Daoy (cell line): ENCODE measurements at places on chromosomes 3 and 15.

- DNase-seq, result no peak
Measured at GRCh38 chr3:119308355-119308754, 14.2 kb downstream of the ARHGAP31 start.

- peak; percentile 46 for DNase-seq
Measured at GRCh38 chr3:150414258-150414657, 6.2 kb downstream of the TSC22D2 start.

- DNase-seq, result no peak
Measured at GRCh38 chr3:36850743-36851142, 86.4 kb upstream of the DCLK3 start.

DNA sequence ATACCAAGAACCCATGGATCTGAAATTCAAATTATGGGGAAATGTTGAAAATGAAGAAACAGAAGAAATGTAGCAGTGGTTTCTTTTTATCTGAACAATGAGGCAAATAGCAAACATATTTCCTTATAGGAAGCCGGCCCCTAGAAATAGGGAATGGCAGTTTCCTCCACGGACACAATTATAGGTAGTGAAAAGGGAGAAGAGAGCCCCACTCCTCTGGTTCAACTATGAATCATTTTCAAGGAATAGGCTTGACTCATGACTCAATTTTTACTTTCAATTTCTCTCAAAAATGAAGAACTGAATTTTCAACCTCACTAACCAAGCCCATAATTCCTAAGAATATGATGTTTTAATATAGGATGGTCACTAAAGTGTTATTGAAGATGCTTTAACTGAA is 243.1 kb downstream of the MECOM start:
- peak; percentile 3 for DNase-seq

DNA sequence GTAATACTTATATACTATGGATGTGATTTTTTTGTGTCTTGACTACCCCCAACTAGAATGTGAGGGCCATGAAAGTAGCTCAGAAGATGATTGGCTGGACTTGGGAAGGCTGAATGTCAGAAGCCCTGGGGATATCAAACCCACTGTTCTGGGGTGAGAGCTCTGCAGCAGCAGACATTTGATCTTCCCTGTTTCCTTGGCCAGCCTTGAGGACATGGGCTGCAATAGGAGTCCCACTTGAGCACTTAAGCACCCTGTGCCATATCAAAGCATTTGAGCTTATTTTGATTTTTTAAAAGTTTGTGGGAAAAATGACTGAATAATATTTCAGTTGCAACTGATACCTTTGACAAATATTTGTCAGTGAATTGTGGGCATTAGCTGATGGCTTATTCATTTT is 21.7 kb downstream of the GTF2E1 start:
- DNase-seq, result no peak

- no peak for DNase-seq
Measured at GRCh38 chr3:63116922-63117321, 161.2 kb upstream of the SYNPR start.

GRCh38 chr3:8452112-8452511 is 49.5 kb upstream of the LMCD1 start:
- DNase-seq, result no peak

DNA sequence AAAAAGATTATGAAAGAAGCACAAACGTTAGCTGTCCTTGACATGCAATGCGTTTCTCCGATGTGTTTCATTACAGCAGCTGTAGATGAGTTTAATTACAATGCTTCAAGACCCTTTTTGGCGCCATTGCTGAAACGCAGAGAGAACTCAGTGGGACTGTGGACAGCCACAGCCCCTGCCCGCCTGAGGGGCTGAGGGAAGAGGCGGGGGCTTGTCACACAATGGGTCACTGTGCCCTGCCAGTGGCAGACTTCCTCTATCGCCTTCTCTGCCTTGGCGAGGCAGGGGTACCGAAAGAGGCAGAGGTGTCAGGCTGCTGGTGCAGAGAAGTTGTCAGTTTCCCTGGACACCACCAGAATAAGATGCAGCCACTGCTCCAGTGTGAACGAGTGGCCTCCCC is 252.0 kb downstream of the NR2F2 start:
- DNase-seq, result no peak

DNA sequence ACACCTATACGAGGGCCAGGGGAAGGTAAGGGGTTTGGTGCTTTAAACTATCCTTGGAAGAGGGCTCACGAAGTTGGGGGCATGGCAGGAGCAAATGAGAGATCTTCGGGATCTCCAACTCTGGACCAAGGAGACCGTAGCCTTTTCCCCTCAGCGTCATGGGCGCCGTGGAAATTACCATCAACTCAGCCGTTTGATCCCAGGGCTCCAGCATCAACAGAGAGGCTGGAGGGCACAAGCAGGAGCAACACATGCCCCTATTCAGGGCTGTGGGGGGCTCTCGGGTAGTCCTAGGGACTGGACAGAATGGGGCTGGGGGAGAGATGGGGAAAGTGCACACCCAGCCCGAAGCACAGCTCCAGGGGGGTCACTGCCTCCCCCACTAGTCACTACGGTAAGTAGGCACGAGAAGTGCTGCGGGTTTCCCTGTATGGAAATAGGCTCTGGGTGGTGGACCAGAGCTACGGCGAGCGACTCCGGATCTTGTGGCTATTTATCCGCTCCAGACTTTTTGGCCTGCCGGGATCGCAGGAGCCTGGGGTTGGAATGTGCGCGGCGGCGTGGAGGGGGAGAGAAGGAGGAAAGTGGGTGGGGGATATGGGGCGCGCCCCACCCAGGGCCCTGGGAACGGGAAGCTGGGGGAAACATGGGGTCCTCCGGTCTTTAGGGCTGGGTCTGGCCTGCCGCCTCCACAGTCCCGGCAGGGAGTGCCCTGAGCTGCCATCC is 539 bp upstream of the LAMB2 start:
- peak; percentile 82 for DNase-seq

DNA sequence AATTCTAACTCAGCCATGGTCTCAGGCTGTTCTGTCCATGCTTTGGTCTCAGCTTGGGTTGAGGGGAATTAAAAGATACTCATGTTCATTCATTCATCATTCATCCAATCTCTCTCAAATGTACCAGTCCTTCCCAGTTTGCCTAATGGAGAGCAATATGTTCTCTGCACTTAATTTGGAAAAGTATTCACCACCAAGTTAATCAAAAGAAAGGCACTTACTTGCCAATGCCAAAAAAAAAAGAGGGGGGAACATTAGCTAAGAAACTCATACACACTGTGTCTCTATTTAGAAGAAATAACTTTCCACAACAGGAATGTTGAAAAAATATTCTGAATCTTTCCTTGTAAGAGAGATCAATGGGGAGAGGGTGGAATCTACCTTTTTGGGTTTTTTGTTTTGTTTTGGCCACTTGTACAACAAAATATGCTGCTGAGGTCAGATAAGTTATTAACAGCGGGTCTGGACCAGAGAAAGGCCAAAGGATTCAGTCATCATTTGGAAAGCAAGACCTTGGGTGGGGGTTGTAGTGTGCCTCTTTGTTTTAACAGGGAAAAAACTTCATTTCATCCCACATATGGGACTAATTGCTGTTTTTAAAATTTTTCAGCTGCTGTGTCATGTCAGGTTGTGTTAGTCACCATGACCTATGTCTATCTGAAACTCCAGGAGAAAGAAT is 152.3 kb downstream of the FBN1 start:
- peak; percentile 68 for DNase-seq

- no peak for DNase-seq
Measured at GRCh38 chr3:5312290-5312689, 124.8 kb downstream of the EDEM1 start.

DNA sequence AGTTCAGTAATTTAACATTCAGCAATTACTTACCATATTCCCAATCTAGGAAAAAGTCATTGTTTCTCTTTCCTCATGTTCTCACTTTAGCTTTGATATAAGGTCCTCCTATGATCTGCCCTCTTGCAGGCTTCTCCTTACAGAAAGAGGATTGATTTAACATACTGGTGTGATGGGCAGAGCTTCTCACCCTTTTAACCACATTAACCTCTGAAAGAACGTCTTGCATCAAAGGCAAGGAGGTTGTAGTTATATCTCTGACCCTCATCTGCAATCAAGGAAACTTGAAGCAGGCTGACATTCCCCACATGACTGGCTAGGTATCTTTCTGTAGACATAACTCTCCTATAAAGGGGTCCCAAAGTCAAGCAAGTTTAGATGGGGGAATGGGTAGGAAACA is 39.5 kb downstream of the BTLA start:
- DNase-seq, result no peak

DNA sequence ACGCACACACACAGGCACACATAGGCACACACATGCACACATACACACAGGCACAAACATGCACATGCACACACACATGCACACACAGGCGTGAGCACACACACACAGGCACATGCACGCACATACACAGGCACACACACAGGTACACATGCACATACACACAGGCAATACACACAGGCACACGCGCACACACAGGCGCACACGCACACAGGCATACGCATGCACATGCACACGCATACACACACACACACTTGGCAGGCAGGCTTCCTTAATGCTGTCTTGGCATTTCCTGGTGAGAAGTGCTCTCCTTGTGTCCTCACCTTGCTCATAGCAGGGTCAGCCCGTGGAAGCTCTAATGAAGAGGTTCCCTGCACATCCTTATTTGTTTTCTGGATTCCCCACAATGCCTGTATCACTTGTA is 8.4 kb upstream of the SLCO2A1 start:
- no peak for DNase-seq

DNA sequence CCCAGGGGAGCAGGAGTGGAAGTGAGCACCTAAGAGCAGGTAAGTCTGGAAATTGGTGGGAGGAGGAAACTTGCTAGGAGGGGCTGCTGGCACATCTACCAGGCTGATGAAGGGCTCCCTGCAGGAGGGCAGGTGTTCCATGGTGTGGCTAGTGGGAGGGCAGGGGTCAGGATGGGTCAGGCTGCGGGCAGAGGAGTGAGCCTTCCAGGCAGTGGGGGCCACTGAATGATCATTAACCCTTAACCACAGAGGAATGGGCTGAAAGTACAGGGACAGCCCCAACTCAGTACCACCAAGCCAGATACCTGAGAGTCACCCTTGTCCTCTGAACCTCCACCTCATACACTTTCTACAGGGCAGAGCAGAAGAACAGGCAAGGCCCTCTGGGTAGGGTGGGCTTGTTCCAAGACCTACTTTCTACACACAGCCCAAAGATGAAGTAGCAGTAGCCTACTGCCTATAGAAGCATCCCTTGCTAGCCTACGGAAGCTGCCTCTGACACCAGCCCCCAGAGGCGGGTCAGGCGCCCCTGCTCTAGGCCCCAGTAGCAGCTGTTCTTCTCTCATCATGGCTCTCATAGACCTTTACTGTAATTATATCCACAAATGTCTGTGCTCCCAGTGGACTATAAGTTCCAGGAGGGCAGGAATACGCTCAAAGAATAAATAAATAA is 4.6 kb downstream of the RAB6B start:
- DNase-seq, result no peak

DNA sequence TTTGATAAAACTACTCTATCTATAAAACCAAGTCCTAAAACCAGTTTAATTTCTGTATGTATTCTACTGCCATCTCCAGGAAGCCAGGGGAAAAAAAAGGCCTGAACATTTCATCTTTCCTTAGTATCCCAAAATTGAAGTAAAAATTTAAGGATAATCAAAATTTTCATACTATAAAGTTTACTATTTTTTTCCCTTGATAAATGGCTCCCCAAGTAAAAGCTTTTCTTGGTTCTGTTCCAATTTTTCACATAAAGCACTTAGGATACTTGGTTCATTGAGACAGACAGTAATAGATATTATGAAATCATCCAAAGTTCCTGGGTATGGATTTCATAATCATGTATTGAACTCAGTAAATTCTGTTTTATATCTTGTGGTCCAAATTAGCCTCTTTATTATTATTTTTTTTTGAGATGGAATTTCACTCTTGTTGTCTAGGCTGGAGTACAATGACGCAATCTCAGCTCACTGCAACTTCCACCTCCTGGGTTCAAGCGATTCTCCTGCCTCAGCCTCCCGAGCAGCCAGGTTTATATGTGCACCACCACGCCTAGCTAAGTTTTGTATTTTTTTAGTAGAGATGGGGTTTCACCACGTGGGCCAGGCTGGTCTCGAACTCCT is 34.5 kb downstream of the ICE2 start:
- peak; percentile 9 for DNase-seq

- no peak for DNase-seq
Measured at GRCh38 chr15:82043130-82043673, 2.6 kb downstream of the MEX3B start.

DNA sequence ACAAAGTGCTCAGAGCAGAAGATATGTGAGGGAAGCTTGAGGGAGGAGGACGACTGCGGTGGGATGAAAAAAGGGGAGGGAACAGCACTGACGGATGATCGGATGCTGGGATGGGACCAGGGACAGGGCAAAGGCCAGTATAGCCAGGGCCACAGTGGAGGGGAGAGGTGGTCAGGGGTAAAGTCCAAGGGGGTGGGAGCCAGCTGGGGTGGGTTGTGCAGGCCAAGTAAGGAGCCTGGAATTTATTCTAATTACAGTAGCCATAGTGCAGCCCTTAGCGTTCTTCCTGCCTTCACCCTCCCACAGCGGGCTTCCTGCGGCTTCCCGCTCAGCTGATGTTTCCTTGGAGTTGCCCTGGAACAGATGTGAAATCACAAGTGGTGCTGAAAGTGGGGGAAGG is 7.6 kb upstream of the APEH start:
- peak; percentile 13 for DNase-seq

DNA sequence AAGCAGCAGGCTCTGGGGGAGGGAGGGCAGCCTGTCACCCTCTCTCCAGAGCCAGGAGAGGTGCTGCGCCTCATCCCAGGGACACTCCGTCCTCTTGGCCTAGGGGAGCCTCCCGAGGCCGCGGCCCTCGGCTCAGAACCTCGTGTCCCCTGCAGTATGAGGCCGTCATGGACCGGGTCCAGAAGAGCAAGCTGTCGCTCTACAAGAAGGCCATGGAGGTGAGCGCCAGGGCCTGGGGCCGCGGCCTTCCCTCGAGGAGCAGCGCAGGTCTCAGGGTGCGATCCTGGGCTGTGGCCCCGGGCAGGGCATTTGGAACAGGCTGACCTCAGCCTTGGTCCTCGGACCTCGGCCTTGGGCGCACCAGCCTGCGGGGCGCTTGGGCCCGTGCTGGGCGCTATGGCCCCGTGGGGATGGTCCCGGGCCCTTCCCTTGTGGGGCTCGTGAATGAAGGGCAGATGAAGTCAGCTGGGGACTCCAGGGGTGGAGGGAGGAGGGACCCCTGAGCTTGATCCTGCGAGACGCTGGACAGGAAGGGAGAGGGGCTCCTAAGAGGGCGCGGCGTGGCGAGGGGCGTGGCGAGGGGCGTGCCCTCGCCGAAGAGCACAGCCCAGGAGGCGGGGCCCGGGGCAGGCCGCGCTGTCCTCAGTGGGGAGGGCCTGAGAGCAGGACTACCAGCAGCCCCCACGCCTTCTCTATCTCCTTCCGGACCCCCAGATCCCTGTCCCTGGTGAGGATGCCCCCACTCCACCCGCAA is 32.9 kb downstream of the PSTPIP1 start:
- DNase-seq, result no peak
